ENCODE measurements at places on chromosomes 11 and 22. TPM values are rescaled to one million over a fixed set of nuclear protein-coding genes. Genes with fewer than 3 reads are reported as not detected.

Gene CCDC34
- total RNA-seq, result 18.0 TPM

GRCh38 chr11:13668957-13669521 lies 571 bp downstream of the FAR1 start:
- DNase-seq, result no peak

- no peak for DNase-seq
These were observed 6.9 kb downstream of the C11orf68 start for GRCh38 chr11:65911682-65912568.

- DNase-seq, result no peak
These were observed 209.1 kb downstream of the BUD13 start for GRCh38 chr11:116563712-116564047.

DNA sequence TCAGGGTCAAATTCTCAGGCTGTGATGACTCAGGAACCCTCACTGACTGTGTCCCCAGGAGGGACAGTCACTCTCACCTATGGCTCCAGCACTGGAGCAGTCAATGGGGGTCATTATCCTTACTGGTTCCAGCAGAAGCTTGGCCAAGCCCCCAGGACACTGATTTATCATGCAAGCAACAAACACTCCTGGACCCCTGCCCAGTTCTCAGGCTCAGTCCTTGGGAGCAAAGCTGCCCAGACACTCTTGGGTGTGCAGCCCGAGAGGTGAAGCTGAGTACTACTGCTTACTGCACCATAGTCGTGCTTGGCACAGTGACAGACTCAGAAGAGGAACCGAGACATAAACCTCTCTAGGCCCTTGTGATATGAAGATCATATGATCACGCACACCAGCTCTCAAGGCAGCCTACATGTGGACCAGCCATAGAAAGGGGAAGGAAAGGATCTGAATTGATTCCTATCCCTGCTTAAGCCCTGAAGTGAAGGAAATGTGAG lies 58.2 kb downstream of the ZNF280B start:
- no peak for DNase-seq

DNA sequence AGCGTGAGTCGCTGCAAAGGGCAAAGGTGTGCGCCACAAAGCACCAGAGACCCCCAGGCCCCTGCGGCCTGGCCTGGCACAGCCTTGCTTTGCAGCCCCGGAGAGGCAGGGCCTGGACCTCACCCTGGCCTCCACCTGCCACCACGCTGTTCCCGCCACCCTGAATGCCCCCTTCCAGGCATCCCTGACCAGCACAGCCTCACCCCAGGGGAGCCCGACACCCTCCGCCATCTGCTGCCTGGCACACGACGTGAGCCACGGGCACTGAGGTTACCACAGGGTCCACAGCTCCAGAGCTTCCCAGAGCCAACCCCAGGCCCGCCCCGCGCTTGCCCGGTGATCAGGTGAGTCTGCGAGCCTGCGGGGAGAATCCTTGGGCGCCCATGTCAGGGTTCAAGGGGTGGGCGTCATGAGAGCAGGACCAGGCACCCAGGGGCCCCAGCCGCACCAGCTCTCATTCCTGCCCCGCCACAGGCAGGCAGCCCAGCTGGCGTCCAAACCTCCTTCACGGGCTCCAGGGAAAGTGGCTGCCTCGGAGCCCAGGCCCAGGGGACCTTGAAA lies 171.3 kb downstream of the BRD1 start:
- DNase-seq, result no peak

Gene GTF2H1
- total RNA-seq, result 44.4 TPM

Gene PITPNM1
- total RNA-seq, result 132 TPM

Gene TRPM5
- total RNA-seq, result not detected

DNA sequence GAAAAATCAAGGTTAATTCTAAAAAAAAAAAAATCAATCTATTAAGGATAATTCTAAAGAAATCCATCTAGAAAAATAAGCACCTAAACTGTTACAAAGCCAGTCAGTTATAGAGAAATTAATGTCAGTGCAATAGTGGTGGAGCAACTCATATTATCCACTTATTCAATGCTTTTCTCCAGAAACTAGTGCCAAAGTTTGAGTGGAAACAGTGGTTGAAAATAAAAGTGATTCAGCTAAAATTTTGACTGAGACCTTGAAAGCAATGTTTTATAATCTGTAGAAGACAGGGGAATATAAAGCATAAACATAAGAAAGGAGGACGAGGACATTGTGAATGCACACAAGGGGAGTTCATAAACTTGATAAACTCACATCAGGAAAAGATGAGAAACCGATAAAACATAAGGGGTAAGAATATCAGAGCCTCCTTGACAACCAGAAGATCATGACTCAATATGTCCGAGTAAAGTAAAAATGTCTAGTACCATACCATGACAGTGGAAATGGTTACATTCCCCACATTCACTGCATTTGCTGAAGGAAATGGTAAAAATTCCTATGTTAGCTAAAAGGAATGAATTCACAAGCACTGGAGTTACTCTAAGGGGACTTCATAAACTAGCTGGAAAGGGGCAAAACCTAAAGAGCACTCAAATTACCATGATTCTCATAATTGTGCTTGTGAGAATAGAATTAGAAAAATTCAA lies 58.7 kb upstream of the SLC5A12 start:
- no peak for DNase-seq

GRCh38 chr11:40619654-40620053 lies 839.8 kb downstream of the LRRC4C start:
- no peak for DNase-seq

Gene KCNQ1
- 24.2 TPM for total RNA-seq

DNA sequence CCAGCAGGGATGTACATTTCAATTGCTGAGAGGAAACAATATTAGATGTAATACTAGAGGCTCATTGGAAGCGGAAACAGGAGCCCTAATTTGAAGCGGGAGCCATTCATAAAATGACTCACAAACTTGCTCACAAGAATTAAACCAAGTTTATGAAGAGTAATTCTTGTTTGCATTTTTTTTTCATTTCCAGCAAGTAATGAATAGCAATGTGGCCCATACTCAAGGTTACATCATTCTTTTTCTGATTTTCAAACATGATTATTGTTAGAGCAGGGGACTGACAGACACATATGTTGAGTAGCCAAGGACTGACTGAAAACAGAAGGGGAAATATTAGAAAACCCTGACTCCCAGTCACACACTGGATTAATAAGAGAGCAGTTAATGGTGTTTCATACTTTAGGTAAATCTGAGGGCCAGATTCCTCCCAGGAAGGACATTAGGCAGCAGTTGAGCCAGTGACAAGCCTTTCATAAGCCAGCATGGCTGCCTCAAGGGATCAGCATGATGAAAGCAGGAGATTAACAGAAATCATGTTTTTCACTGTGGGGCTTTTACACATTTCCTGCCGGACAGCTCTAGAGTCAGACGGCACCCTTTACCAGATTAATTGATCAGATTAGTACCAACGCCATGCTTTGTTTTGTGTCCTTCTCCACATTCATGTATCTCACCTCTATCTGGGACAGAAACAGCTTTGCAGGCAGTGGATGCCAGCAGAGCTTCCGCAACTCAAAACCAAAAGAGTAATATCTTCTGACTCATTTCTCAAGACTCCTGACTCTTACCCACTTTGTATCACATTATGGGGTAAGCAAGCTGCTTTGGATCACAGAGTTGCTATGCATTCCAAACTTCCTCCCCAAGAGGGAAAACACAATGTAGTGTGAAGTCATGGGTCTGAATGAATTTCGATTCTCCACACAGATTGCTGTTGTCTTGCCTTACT lies 831.6 kb downstream of the KCNA4 start:
- DNase-seq, result no peak

GRCh38 chr11:45143494-45143893 lies 2.9 kb upstream of the PRDM11 start:
- DNase-seq, result no peak

- DNase-seq, result no peak
These were observed 53.8 kb downstream of the BUD13 start for GRCh38 chr11:116718955-116719501.

- no peak for DNase-seq
These were observed 39.0 kb downstream of the CWC15 start for GRCh38 chr11:94934362-94934761.

GRCh38 chr22:30206944-30207343 lies 39.6 kb downstream of the LIF start:
- DNase-seq, result no peak

Gene SAA4
- total RNA-seq, result not detected

DNA sequence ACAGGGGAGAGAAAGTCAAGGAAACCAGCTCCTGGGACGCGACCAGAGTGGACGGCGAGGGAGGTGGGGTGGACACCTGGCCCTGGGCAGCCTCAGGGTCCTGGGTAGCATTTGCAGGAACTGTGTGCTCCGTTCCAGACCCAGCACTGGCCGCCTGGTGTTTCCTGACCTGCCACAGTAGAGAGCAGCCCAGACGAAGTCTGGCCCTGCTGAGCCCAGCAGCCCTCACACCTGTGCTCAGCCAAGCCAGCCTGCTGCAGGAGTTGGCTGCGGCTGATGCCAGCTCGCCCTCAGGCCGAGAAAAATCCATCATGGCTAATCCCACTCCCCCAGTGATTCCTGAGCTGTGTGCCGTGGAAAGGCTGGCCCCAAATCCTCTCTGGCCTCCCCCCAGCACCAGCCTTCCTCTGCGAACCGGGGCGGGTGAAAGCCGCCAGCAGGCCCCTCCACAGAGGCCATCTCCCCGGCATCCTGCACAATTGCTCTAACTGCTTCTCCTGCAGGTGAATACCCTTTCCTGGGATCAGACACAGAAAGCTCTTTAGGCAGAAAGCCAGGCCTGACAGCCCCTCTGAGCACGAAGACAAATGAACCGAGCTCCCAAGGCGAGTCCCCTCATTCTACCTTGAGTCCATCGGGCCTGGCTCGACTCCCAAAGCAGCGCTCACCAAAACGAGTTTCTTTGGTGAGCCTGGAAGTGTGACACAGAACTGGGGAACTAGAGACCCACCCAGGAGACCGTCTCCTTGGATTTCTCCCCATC lies 88.6 kb downstream of the RTL6 start:
- no peak for DNase-seq

GRCh38 chr11:119505861-119506260 lies 82.9 kb upstream of the THY1 start:
- DNase-seq, result no peak

- DNase-seq, result no peak
These were observed 21.0 kb downstream of the WEE1 start for GRCh38 chr11:9594267-9595046.

GRCh38 chr11:57279116-57279515 lies 42.1 kb upstream of the APLNR start:
- no peak for DNase-seq

DNA sequence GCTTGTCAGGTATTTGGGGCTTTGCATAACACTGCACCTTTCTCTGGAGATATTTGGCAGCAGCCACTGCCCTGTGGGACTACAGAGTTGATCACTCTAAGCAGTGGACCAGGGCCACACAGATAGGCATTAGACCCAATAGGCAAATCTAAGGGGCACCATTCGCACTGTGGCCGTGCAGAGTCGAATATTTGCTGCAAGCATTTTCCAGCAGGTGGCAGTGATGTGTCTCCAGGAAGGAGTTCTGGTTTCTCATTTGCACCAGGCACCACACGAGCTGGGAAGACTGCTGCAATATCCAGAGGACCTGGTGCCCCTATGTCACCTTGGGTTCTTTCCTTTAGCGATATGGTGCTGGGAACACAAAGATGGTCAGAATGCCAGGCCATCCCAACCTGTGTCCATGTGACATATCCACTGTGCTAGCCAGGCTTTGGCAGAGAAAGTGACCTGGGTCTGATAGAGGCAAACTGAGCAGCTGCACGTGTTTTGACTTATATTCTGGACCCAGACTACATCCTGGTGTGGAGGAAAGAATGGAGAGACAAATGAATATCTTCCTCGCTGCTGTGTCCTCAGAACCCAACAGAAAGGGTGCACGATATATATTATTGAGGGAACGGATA lies 318.7 kb downstream of the BUD13 start:
- DNase-seq, result no peak

Gene ENTHD1
- 0.11 TPM for total RNA-seq

Gene OR4D5
- total RNA-seq, result not detected

GRCh38 chr11:370070-370941 lies 1.0 kb downstream of the B4GALNT4 start:
- no peak for DNase-seq

- DNase-seq, result no peak
These were observed 13.2 kb downstream of the MMP3 start for GRCh38 chr11:102830001-102830727.

DNA sequence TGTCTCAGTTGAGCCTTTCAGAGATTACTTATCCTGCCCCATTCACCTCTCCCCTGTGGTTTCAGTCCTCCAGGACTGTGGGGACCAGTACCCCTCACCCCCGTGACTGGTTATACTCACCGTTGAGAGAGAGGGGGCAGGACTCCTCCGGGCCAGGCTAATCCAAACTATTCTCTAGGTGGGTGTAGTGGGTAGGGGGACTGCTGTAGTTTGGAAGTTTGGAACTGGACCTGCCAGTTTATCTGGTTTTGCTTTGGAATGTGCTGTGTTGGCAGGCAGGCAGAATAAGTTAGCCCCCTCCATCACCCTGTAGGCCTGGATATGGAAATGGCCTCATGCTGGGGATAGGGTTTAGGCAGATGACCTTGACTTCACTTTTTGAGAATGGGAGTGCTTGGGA lies 13.5 kb downstream of the TEAD1 start:
- DNase-seq, result no peak

DNA sequence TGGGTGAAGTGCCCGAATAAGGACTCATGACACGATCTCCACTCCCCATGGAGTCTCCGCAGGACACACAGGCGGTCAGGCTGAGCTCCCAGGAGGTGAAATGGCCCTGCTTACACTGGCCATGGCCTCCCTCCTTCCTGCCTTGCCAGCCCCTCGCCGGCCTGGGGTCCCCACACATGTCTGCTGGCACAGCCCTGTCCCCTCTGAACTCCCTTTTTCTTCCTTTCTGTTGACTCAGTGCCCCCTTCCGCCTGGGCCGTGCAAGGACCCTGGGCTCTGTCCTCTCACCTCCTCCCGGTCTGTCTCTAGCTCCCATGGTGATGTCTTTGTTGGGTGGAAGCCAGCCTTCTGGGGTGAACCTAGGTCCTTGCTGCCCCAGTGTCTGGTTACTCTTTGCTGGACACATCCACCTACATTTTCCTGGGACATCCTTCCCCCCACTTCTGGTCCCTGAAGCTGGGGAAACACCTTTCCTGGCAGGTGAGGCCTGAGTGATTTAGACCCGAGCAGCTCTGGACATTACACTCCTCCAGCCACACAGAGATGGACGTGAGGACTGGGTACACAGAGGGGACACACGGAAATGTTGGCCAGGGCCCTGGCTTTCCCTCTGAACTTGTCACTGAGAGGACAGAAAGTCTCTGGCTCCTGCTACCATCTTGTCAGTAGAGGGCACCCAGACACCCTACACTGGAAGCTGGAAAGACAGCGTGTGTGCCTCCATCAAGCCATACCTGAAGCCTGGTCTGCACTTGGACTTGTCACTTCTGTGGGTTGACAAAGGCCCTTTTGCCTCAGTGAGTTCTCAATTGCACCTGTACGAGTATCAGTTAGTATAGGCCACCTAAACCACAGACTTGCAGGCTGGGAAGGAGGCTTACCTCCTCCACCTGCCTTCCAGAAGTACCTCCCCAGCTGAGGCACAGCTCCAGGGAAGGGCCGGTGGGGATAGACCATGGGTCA lies 864.3 kb downstream of the TBC1D22A start:
- no peak for DNase-seq

DNA sequence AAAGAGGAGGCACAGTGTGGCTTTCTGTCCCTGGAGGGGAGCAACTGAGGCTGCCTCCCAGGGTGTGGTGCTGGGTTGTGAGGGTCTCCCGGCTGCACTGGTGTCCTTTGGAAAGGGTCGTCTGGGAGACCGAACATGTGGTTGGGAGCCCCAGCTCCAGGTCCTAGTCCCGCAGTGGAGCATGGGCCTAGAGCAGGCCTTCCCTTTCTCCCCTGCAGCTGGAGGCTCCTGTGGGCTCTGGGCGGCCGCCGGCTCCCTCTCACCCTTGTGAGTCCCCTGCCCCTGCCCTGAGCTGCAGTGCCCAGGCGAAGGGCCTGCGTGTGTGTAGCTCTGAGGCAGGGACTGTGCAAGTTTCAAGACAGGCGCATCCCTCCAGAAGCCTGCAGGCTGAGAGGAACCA lies 1492.7 kb downstream of the BRD1 start:
- no peak for DNase-seq

Gene TEX12
- not detected for total RNA-seq

All from activated naive CD8-positive, alpha-beta T cell treated with anti-CD3 and anti-CD28 coated beads, Interleukin-2, amount 10 ng/mL, durations not matched to agents 7 days and 5 days (primary cell).